ENCODE measurements at places on chromosomes 6 and 20. TPM values are rescaled to one million over a fixed set of nuclear protein-coding genes. Genes with fewer than 3 reads are reported as not detected.

HDGFL1 gene
- not detected for total RNA-seq

ERVFRD-1 gene
- total RNA-seq, result not detected

CRIP3 gene
- total RNA-seq, result not detected

RIOK1 gene
- 19.0 TPM for total RNA-seq

FRK gene
- total RNA-seq, result 7.4 TPM

SNX3 gene
- 110 TPM for total RNA-seq

FAM50B gene
- total RNA-seq, result 3.3 TPM

DEFB110 gene
- not detected for total RNA-seq

KCTD20 gene
- 36.2 TPM for total RNA-seq

COL9A1 gene
- not detected for total RNA-seq

CDKN1A gene
- total RNA-seq, result 362 TPM

CLPSL1 gene
- not detected for total RNA-seq

SLC2A10 gene
- 8.3 TPM for total RNA-seq

LINC00237 gene
- total RNA-seq, result not detected

PDE7B gene
- 4.2 TPM for total RNA-seq

TSHZ2 gene
- 57.8 TPM for total RNA-seq

CHMP4B gene
- 120 TPM for total RNA-seq

HLA-DRB5 gene
- 36.3 TPM for total RNA-seq

TUBB1 gene
- total RNA-seq, result not detected

WDR46 gene
- total RNA-seq, result 22.1 TPM

CAGE1 gene
- total RNA-seq, result not detected

PM20D2 gene
- total RNA-seq, result 17.3 TPM

KHDC1L gene
- not detected for total RNA-seq

TBX18 gene
- 4.2 TPM for total RNA-seq

All from Peyer's patch (tissue), 4 donors.